Adrenal gland (tissue), 19 donors: ENCODE measurements at places on chromosomes 6 and 20.
A peak's percentile ranks its signal among the peaks of the same experiment; 100 is the strongest.

- DNase-seq: no peak
These were observed 434.8 kb downstream of the ADGRB3 start for GRCh38 chr6:69069881-69070280.

DNA sequence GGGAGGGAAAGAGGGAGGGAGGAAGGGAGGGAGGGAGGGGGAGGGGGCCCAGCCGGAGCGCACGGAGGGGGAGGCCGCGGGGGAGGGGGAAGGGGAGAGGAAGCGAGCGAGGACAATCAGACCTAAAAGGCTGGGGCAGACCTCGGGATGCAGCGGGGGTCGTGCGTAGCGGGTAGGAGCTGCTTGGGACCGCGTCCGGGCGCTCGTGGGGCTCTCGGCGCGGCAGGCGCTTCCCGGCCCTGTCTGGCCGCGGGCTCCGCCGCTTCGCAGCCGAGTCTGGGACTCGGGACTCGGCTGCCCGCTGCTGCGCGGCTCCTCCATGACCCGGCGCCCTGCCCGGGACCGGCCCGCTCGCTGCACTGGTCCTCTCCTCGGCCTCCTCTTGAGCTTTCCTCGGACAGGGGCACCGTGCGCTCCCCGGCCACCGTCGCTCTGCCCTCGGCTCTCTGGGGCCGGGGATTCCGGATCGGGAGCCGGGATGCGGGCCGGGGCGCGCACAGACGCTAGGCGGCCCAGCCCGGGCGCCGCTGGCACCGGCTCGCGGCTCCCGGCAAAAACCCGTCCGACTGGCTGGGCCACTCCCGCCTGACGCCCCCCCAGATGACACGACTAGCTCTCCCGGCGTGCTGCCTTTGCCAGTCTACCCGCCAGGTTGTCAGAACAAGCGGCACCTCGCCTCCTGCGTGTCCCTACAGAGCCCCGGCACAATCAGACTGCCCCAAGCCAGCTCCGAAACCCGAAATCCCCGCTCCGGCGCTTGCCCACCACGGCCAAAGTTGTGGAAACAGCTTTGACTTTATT is 2.2 kb downstream of the TFAP2A start:
- no peak for DNase-seq

GRCh38 chr20:51678026-51678697 is 90.0 kb downstream of the ATP9A start:
- no peak for DNase-seq

DNA sequence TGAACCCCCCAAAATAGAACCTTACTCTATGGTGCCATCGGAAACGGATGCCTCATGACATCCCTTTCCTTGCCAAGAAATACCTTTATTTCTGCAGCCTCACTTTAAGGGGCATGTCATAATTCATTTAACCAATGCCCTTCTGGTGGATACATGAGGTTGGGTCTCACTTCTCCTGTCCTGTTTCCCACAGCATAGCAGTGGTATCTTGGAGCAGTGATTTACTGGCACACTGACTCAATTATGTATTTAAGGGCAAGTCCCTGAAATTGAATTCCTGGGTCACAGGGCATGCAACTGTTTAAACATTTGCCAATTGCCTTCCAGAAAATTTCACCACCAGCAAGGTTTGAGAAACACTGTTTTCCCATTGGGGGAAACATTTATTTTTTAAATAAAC is 639 bp upstream of the LBP start:
- DNase-seq: no peak

DNA sequence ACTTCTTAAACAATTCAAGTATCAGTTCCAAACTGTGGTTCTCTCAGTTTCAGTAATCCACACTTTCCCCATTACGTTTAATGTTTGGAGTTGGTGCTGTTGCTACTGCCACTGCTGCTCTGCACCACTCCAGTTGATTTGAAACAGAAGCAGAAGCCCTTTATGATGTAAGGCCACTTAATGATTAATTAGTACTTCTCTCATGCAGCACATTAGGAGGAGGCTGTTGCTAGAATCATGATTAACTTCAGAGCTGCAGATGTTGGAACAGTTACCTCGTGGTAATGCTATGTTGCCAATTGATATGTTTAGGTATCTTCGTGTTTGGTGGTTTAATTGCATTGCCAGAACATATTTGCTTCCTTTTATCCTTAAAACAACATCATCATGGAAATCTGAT is 986.2 kb upstream of the CITED2 start:
- no peak for DNase-seq

GRCh38 chr6:142531727-142532126 is 229.9 kb downstream of the ADGRG6 start:
- DNase-seq: no peak

- no peak for DNase-seq
These were observed 6.9 kb downstream of the NOTCH4 start for GRCh38 chr6:32216998-32217397.

- no peak for DNase-seq
These were observed 132.8 kb downstream of the TAF4 start for GRCh38 chr20:61932711-61933480.

DNA sequence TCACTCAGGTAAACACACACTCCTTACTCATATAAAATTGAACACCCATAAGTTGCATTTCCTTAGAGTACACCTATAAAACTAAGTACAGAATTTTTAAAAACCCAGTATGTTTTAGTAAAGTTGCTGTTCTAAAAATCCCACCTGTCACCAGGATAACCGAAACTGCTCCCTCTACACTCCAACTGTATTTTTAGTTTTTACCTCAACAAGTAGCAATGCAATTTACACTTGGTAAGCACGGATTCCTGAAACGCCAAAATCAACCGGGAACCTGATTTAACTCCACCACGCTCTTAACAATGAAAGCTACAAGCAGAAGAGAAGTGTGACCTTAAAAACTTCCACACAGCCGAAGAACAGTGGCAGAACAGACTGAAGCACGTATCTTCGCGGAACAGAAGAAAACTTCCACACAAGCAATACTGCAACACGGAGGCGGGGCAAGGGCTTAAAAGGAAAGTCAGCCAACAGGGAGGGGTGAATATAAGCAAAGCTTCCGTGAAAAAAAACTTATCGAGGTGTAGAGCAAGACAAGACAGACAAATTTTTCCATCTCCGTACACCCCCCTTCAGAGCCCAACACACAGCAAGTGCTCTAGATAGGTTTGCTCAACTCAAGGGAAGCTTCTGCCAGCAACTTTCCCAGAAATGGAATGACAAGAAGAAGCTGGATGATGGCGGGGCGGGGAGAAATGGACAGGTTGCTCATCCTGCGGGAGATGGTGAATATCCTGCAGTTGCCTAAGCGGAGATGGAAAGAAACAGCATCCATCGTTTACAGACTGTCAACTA is 1.4 kb downstream of the STAU1 start:
- DNase-seq: peak; percentile 76
